ENCODE measurements at places on chromosomes 5 and 9. TPM values are rescaled to one million over a fixed set of nuclear protein-coding genes. Genes with fewer than 3 reads are reported as not detected.

DNA sequence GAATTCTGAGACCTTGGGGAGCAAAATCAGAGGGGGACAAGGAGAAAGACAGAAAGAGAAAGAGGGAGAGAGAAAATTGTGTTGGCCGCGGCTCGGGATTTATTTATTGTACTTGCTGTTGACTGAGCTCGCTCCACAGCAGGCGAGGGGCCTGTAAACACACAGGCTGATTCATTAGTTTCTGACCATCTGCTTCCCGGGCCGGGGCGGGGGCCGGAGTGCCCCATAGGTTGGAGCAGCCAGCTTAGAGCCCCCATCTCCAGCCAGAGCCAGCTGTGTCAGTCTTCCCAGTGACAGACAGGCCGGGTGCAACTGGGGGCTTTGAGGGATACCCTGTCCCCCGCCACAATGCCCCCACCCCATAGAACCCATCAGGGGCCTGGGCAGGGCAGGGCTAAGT lies 30.9 kb downstream of the NTNG2 start:
- no peaks in the 10 kb centered on the region for H3K4me1 ChIP-seq
- no peak overlapping the region for H3K4me3 ChIP-seq
- no peak overlapping the region for H3K27ac ChIP-seq
- no peak for DNase-seq

GRCh38 chr5:164487939-164488338 lies 982.5 kb downstream of the MAT2B start:
- no peaks in the 10 kb centered on the region for H3K27me3 ChIP-seq
- no peak overlapping the region for H3K4me3 ChIP-seq
- DNase-seq, result no peak

DNA sequence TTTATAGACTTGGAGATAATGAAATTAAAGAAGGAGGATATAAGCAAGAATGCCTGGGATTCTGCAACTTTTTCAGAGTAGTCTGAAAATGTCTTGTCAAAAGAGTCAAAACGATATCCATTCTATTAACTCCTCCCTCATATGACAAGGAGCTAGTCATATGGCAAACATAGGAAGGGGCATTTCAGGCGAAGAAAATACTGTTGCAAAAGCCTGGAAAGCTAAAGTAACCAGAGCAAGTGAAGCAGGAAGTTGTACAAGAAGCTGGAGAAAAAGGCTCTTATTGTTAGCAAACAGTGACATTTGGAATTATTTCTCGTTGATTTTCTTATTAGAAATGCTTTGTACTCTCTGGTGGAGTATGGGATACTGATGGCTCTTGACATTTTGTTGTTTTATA lies 94.0 kb upstream of the PTPRD start:
- H3K36me3 ChIP-seq, result no peaks in the 10 kb centered on the region
- DNase-seq, result no peak
- H3K4me1 ChIP-seq, result no peaks in the 10 kb centered on the region
- H3K4me3 ChIP-seq, result no peak overlapping the region
- H3K27ac ChIP-seq, result no peak overlapping the region

- H3K36me3 ChIP-seq, result no peaks in the 10 kb centered on the region
- H3K4me3 ChIP-seq, result no peak overlapping the region
- no peak overlapping the region for H3K27ac ChIP-seq
- H3K27me3 ChIP-seq, result peaks cover 43% of the 10 kb centered on the region
- H3K4me1 ChIP-seq, result peaks cover 26% of the 10 kb centered on the region
Measured at GRCh38 chr5:74196233-74196632, 444.3 kb downstream of the ENC1 start.

DNA sequence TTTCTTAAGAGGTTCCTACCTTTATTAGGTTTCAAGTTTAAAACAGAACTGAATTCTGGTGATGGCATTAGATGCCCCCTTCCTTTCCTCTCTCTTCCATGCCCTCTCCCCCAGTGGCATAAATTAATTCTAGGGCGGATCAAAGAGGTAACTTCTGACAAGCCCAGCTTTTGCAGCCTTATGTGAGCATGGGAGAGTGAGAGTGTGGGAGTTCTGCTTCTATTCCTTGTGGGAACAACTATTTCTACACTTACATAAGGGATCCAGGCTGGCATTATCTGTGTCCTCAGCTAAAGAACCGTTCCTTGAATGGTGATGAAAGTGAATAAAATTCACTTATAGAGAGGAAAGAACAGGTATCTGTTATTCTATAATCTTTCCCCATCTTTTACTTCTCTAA lies 437.6 kb downstream of the KIF4B start:
- no peaks in the 10 kb centered on the region for H3K27me3 ChIP-seq
- no peaks in the 10 kb centered on the region for H3K36me3 ChIP-seq
- H3K27ac ChIP-seq, result no peak overlapping the region
- no peaks in the 10 kb centered on the region for H3K4me1 ChIP-seq
- DNase-seq, result no peak

GRCh38 chr9:134483361-134484184 lies 157.3 kb downstream of the RXRA start:
- no peaks in the 10 kb centered on the region for H3K27me3 ChIP-seq
- no peaks in the 10 kb centered on the region for H3K36me3 ChIP-seq

GRCh38 chr5:10019236-10019635 lies 230.5 kb downstream of the ATPSCKMT start:
- no peak overlapping the region for H3K27ac ChIP-seq
- DNase-seq, result no peak
- H3K36me3 ChIP-seq, result no peaks in the 10 kb centered on the region
- no peaks in the 10 kb centered on the region for H3K27me3 ChIP-seq
- H3K4me3 ChIP-seq, result no peak overlapping the region
- no peaks in the 10 kb centered on the region for H3K4me1 ChIP-seq

DNA sequence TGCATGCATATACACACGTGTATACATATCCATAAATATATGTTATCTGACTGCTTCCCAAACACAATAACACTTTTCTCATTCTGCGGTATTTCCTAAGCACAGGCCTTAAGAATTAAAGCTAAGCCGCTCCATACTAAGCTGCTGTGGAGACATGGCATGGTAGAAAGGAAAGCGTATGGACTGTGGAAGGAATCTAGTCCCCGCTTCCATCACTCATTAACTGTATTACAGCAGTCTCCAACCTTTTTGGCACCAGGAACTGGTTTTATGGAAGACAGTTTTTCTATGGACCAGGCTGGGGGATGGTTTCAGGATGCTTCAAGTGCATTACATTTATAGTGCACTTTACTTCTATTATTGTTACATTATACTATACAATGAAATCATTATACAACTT lies 11.3 kb downstream of the CDKL3 start:
- H3K36me3 ChIP-seq, result no peaks in the 10 kb centered on the region
- H3K27ac ChIP-seq, result no peak overlapping the region
- H3K4me1 ChIP-seq, result no peaks in the 10 kb centered on the region
- no peaks in the 10 kb centered on the region for H3K27me3 ChIP-seq
- H3K4me3 ChIP-seq, result no peak overlapping the region

- no peaks in the 10 kb centered on the region for H3K27me3 ChIP-seq
- no peaks in the 10 kb centered on the region for H3K36me3 ChIP-seq
- no peak for DNase-seq
Measured at GRCh38 chr9:115999498-115999897, 154.1 kb upstream of the PAPPA start.

GRCh38 chr5:113354055-113354454 lies 80.7 kb downstream of the TSSK1B start:
- H3K27me3 ChIP-seq, result no peaks in the 10 kb centered on the region
- no peak overlapping the region for H3K27ac ChIP-seq
- H3K4me3 ChIP-seq, result no peak overlapping the region

DNA sequence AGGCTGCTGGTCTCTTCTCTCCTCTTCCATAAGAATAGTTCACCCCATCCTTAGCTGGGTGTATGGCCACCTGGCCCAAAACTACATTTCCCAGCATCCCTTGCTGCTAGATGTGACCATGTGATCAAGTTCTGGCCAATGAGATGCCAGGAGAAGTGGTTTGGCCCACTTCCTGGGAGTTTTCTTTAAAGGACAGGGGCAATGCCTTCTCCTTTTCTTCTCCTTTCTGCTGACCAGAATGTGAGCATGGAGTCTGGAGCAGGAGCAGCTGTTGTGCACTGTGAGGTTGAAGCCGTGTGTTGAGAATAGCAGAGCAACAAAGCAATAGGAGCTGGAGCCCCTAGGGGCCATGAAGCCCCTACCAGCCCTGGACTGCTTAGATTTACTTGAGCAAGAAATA lies 36.8 kb downstream of the C9orf50 start:
- no peaks in the 10 kb centered on the region for H3K27me3 ChIP-seq
- peak overlapping the region; percentile 20 for H3K4me3 ChIP-seq
- H3K4me1 ChIP-seq, result peaks cover 58% of the 10 kb centered on the region
- peak; percentile 67 for DNase-seq
- H3K36me3 ChIP-seq, result no peaks in the 10 kb centered on the region

- no peaks in the 10 kb centered on the region for H3K4me1 ChIP-seq
- no peak overlapping the region for H3K27ac ChIP-seq
- no peak overlapping the region for H3K4me3 ChIP-seq
Measured at GRCh38 chr5:2569774-2570542, 181.5 kb downstream of the IRX2 start.

GRCh38 chr5:1152771-1153282 lies 41.0 kb upstream of the SLC12A7 start:
- H3K27ac ChIP-seq, result no peak overlapping the region
- no peak for DNase-seq
- H3K36me3 ChIP-seq, result peaks cover 3% of the 10 kb centered on the region
- H3K4me1 ChIP-seq, result no peaks in the 10 kb centered on the region
- no peak overlapping the region for H3K4me3 ChIP-seq

- no peak for DNase-seq
- no peaks in the 10 kb centered on the region for H3K36me3 ChIP-seq
- no peak overlapping the region for H3K4me3 ChIP-seq
- H3K27me3 ChIP-seq, result no peaks in the 10 kb centered on the region
- H3K27ac ChIP-seq, result no peak overlapping the region
Measured at GRCh38 chr9:3920604-3921582, 379.0 kb downstream of the GLIS3 start.

DNA sequence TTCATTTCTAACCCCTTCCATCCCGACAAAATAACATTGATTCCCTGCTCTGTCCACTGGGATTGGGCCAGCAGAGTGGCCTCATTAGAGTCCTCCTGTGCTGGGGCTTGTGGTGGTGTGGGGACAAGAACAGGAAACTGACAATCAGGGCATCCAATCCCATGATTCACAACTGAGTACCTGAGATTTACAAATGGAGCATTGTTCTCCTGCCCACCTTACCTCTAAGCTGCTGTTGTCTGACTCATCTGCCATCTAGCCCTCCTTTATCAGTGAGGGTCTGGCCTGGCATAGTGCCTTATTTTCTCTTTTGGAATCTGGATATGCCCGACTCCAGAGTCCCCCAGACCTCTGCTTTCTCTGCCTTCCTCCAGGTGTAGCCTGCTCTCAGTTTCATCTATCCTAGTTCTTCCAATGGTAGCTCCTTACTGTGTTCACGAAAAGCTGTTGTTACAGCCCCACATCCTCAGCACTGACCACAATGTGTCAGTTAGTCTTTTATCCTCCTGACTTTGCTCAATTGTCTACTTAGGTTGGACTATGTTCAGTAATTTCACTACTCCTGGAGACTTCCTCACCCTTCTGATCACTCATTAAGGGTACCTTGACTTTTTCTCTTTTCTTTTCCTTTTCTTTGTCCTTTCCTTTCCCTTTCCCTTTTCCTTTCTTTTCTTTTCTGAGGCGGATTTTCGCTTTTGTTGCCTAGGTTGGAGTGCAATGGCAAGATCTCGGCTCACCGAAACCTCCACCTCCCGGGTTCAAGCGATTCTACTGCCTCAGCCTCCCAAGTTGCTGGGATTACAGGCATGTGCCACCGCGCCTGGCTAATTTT lies 13.4 kb downstream of the WNT8A start:
- no peak for DNase-seq
- peaks cover 52% of the 10 kb centered on the region for H3K4me1 ChIP-seq
- H3K36me3 ChIP-seq, result no peaks in the 10 kb centered on the region
- H3K27me3 ChIP-seq, result no peaks in the 10 kb centered on the region
- H3K4me3 ChIP-seq, result no peak overlapping the region

The LIX1 gene
- total RNA-seq, result not detected

The GLRA1 gene
- not detected for total RNA-seq

The TMOD1 gene
- total RNA-seq, result 3.8 TPM

The IFNA10 gene
- not detected for total RNA-seq

The PRRX2 gene
- total RNA-seq, result 3.3 TPM

The SPINK13 gene
- total RNA-seq, result not detected

The LCP2 gene
- total RNA-seq, result 162 TPM

The PKD2L2 gene
- total RNA-seq, result not detected

The PCDHB11 gene
- not detected for total RNA-seq

The GABRA1 gene
- not detected for total RNA-seq

All from activated T-cell treated with anti-CD3 and anti-CD28 coated beads, Interleukin-2, amount 50 U/mL, for 72 hours (primary cell).